ENCODE measurements at places on chromosomes 2 and 18.
A peak's percentile ranks its signal among the peaks of the same experiment; 100 is the strongest.

GRCh38 chr2:217459680-217460405 lies 543.0 kb downstream of the TNS1 start:
- DNase-seq = no peak

DNA sequence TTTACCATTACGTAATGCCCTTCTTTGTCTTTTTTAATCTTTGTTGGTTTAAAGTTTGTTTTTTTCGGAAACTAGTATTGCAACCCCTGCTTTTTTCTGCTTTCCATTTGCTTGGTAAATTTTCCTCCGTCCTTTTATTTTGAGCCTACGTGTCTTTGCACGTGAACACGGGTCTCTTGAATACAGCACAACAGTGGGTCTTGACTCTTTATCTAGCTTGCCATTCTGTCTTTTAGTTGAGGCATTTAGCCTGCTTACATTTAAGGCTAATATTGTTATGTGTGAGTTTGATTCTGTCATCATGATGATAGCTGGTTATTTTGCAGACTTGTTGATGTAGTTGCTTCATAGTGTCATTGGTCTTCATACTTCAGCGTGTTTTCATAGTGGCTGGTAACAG lies 37.5 kb upstream of the TTC39C start:
- DNase-seq = no peak

GRCh38 chr2:62304429-62305417 lies 108.8 kb downstream of the B3GNT2 start:
- DNase-seq = peak; percentile 52

- DNase-seq = no peak
These were observed 32.9 kb upstream of the NDUFV2 start for GRCh38 chr18:9069601-9070000.

Measured in CD4-positive, alpha-beta T cell treated with Interleukin-17A for 1 hour (primary cell).